ENCODE measurements at places on chromosomes 5 and 9.

- no peak for DNase-seq
Observed at GRCh38 chr5:139985290-139985689, 57.8 kb downstream of the NRG2 start.

DNA sequence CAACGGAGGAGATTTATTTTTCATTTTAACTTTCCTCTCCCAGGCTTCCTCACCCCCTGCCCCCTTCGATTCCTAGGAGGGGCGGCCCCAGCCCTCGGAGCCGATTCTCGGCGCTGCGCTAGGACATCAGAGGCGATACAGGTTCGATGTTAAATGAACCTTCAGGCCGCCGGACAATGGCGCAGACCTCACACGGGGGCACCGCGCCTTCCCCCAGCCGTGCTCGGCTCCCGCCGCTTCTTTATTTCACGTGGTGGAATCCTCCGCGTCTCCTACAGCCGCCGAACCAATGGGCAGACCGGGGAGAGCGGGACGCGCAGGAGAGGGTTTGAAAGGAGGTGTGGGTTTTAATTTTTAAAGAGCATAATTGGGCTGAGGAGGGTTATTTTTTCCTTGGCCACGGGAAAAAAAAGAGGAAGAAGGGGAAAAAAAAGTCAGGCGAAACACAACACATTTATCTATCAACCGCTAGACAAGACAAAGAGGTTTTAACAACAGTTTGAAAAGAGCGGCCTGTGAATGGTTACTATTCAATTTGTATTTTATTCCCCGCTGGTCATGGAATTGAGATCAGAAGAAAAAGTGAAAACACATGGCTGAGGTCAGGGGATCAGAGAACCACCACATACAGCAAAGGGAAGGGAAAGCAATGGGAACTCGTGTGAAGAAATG is 126.8 kb downstream of the TMEM174 start:
- DNase-seq: no peak

DNA sequence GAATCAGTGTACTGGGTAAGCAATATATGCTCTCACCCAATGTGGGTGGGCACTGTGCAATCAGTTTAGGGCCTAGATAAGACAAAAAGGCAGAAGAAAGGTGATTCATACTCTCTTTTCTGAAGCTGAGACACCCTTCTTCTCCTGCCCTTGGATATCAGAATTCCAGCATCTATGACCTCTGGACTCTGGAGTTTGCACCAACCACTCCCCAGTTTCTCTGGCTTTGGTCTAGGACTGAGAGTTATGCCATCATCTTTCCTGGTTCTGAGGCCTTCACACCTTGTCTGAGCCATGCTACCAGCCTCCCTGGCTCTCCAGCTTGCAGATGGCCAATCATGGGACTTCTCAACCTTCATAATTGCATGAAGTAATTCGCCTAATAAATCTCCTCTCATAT is 724.6 kb upstream of the TYRP1 start:
- no peak for DNase-seq

- no peak for DNase-seq
Observed at GRCh38 chr9:101311758-101312420, 72.9 kb downstream of the BAAT start.

- no peak for DNase-seq
Observed at GRCh38 chr5:111262153-111262552, 38.0 kb downstream of the CAMK4 start.

GRCh38 chr9:99349870-99350269 is 127.8 kb downstream of the SEC61B start:
- DNase-seq: no peak

DNA sequence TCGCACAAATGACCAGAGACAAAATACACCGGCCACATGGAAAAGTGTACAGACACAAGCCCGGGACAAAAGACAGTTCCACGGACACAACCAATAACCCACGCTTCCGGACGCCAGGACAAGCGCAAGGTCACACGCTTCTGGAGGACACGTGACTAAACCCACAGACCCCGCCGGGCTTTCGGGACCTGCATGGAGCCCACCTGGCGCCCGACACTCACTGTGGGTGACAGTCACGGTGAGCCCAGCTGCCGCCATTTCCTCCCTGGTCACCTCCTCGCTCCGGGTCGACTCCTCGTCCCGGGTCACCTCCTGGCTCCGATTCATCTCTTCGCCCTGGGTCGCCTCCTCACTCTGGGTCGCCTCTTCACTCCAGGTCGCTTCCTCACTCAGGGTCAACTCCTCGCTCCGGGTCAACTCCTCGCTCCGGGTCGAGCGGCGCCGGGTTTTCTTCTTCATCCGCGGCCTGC is 470 bp downstream of the BAG1 start:
- no peak for DNase-seq

- DNase-seq: no peak
Observed at GRCh38 chr5:53364061-53364460, 116.4 kb upstream of the FST start.

DNA sequence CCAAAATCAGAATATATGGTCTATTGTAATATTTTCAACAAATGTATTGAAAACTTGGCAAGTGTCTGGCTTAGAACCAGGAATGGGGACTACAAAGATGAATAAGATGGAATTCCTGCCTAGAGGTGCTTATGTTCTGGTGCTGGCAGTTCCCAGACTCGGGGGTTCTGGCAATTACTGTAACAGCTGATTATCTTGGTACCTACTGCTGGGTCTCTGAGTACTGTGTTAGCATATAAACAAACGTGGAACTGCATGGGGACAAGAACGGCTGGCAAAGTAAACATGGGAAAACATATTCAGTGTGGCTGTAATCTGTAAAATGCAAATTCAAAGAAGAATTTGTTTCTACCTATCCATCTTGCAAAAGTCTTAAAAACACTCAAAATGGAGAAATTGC is 89.9 kb downstream of the SLC24A2 start:
- DNase-seq: no peak

DNA sequence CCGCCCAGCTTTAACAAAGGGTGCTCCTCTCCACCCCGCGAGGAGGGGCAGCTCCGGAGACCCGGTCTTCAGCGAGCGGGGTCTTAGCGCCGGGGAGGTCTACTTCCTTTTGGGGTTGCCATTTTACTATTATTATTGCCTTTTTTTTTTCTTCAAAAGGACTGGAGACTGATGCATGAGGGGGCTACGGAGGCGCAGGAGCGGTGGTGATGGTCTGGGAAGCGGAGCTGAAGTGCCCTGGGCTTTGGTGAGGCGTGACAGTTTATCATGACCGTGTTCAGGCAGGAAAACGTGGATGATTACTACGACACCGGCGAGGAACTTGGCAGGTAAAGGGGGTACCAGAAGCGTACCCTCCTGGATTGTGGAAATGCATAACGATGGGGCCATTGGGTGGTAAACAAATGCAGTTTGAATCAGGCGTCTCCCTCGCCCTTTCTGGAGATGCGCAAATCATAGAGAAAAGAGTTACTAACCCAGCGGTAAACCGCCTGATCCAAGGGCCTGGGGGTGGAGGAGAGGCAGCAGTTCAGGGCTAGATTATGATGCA is 1.2 kb downstream of the DAPK1 start:
- no peak for DNase-seq

- no peak for DNase-seq
Observed at GRCh38 chr5:152595405-152595804, 190.3 kb upstream of the NMUR2 start.

- DNase-seq: no peak
Observed at GRCh38 chr9:133914442-133915342, 77.4 kb downstream of the VAV2 start.

DNA sequence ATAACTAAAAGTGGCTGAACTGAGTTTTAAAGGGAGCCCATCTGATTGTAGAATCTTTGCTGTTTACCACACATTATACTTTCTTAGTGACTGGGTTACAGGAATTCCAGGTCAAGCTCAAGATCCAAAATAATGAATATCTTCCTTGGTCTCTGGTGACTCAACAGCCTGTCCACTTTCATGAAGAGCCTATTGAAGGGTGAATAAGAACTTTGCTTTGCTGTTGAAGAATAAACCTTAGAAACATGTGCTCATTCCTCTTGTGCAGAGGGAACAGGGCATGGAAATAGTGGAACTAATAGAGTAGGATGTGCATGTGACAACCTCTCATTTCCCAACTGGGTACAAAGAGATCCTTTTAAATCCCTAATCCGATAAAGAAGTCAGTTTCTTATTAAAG is 21.4 kb downstream of the ALDH1A1 start:
- no peak for DNase-seq

GRCh38 chr9:102767076-102767475 is 228.1 kb upstream of the CYLC2 start:
- DNase-seq: no peak

- DNase-seq: no peak
Observed at GRCh38 chr9:4298255-4299004, 1.4 kb downstream of the GLIS3 start.

DNA sequence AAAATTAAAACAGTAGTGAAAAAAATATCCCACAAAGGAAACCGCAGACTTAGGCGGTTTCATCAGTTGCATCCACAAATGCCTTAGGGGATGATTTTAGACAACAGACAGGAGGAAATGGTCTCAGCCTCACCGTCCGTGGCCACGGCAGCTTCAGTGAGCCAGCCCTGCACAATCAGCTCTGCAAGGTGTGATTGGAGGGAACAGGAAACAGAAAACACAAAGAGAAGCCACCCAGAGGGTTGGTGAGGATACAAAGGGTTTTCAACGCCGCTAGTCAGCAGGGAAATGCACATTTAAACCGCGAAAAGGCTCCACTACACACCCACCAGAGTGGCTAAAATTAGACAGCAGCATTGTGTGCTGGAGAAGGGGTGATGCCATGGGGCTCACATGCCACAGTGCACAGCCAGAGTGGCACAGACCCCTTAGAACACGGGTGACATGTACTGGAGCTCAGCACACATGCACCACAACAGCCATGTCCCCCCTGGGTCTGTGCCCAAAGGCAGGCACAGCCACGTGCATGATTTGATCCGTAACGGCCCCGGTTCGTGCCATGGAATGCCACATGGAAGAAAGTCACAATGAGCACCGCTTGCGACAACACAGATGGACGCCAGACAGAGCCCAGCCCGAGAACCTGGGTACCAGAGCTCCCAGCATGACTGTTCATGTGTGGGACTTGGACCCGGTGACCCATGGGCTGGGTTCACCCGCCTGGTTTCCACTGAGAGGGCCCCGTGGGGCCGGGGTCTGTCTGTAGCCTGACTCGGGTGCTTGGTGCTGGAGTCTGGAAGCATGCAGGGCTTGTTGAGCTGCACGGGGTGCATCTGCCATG is 18.3 kb upstream of the TERT start:
- DNase-seq: no peak

DNA sequence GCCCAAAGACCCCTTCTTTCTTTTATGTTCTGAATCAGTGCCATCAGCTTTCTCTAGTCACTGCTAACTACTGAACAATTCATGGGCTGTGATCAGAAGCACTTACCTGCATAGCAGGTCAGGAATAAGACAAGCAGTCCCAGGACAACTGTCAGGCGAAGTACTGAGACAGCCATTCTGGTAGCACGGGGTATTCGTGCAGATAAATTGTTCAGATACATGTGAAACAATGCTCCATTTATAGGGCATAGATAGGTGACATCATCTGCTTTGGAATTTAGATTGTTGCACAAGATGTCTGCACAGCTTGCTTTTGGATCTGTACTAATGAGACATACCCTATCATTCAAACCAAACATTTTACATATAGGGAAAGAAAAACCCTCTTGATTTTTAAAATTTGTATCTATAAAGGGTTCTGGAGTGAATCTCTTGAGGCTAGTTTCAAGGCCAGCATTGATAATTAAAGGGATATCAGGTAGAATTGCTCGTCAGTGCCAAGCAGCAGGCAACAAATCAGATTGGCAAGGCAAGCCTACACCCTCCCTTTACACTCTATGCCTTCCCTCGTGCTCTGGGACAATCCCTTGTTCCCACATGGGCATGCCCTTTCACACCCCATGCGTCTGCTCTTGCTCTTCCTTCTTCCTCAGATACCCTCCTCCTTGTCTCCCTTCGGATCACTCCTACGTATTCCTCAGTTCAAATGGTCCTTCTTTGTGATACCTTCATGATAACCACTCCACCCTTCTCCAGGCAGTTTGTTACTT is at the start of gene C5orf46:
Gene C5orf46, minus strand, starts transcription at position 213 of the 770 bp plus-strand sequence. Its CDS starts 37 bp downstream, at position 176.
- no peak for DNase-seq

DNA sequence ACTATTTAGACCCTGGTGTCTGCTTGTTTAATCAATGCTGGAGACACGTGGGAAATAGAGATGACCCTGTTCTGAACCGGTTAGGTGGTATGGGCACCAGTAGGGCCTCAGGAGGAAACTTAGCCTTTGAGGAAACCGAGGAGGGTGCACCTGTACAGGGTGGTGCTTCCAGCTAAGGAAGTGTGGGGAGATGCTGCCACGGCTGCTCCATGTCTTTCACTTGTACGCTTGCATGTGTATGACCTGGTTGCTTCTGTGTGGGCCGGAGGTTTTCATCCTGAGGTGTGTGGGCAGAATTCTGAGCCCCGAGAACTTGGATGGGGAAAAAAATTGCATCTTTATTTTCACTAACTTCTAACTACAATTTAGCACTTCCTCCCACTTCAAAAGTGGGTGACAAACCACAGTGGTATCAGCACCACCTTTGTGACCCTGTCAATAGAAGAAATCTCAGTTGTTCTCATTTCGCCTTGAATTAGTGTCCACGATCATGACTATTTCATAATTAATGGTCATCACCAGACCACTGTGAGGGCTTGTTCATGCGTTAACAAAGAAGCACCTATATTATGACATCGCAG is 99.8 kb upstream of the SPATA31C2 start:
- DNase-seq: no peak

GRCh38 chr5:133953568-133954145 is 14.8 kb downstream of the C5orf15 start:
- no peak for DNase-seq

- no peak for DNase-seq
Observed at GRCh38 chr5:72949481-72949880, 6.4 kb upstream of the FCHO2 start.

GRCh38 chr5:125673359-125673950 is 749.8 kb upstream of the GRAMD2B start:
- DNase-seq: no peak
